ENCODE measurements at places on chromosomes 3 and 15. TPM values are rescaled to one million over a fixed set of nuclear protein-coding genes. Genes with fewer than 3 reads are reported as not detected.

Gene SLC12A1
- total RNA-seq: not detected

Gene LRRC31
- total RNA-seq: not detected

Gene ARIH2
- 182 TPM for total RNA-seq

Gene CLDN11
- total RNA-seq: not detected

Gene ZNF501
- total RNA-seq: 0.22 TPM

Gene FSTL1
- 0.03 TPM for total RNA-seq

DNA sequence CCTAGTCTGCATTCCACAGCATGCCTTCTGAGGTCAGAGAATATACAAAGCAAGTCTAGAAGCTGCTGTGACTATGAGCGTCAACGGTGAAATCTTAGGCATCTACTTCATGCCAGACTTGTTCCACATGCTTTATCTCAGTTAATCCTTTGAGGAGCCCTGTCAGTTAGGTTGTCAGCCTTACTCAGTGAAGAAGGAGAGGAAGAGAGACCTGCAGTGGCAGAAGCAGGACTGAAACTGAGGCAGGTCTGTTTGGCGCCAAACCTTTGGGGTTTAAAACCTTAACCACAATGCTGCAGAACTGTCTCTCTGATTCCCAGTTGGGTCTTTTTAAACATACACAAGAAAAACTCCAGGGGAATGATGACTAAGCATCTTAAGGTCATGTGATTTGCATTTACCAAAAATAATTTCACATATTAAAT, 139.0 kb upstream of the LIPC start:
- no peak for DNase-seq

DNA sequence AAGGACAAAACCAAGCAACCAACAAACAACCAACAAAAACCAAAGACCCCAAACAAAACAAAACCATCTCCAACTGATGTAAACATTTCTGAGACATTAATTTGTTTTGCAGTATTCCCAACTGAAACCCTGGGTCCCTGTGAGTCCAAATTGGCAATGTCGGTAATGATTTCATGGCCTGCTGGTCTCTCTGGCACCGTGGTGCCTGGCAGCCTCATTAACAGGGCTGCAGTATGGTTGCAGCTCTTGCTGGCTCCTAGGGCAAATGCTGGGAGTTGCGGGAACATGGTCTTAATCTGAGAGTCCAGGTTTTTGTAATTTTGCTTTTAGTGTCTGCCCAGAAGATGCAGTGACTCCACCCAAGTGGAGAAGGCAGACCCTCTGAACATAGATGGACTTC, 128.3 kb downstream of the SV2B start:
- no peak for DNase-seq

DNA sequence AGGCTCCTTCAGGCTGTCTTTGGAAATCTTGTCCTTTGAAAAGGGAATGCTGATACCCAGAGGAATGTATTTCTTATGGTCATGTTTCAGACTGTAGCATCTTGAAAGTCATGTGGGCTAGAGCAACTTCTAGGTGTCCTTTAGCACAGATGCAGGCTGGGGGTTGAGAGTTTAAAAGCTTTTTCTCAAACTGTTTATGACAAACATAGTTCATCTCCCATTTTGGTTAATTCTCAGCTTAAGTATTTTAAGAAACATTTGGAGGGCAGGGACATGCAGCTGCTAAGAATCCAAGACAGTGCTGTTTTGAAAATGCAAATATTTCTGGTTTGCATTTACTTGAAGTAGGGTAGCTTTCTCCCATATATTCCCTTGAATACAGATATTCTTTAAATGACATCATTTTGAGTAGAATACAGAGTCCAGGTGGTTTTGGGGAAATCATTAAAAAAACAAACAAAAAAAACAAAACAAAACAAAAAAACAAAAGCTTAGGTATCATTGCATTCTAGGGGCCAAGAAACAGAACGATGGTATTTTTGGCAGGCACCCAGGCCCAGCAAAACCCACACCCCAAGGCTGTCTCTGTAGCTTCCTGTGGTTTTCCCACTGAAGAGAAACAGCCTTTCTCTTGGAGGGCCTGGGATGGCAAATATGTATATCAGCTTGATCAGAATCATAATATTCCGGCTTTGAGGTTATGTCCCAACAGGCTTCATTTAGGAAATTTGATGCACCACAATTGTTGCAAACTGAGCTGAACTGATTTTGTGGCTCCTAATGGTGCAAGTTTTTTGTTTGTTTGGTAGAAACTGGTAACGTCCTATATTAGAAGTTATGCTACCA, 120.0 kb downstream of the ATG7 start:
- DNase-seq: no peak

- no peak for DNase-seq
These were observed 28.3 kb downstream of the IL12A start for GRCh38 chr3:160016972-160017371.

GRCh38 chr15:29821416-29822099, 710 bp downstream of the TJP1 start:
- DNase-seq: no peak

DNA sequence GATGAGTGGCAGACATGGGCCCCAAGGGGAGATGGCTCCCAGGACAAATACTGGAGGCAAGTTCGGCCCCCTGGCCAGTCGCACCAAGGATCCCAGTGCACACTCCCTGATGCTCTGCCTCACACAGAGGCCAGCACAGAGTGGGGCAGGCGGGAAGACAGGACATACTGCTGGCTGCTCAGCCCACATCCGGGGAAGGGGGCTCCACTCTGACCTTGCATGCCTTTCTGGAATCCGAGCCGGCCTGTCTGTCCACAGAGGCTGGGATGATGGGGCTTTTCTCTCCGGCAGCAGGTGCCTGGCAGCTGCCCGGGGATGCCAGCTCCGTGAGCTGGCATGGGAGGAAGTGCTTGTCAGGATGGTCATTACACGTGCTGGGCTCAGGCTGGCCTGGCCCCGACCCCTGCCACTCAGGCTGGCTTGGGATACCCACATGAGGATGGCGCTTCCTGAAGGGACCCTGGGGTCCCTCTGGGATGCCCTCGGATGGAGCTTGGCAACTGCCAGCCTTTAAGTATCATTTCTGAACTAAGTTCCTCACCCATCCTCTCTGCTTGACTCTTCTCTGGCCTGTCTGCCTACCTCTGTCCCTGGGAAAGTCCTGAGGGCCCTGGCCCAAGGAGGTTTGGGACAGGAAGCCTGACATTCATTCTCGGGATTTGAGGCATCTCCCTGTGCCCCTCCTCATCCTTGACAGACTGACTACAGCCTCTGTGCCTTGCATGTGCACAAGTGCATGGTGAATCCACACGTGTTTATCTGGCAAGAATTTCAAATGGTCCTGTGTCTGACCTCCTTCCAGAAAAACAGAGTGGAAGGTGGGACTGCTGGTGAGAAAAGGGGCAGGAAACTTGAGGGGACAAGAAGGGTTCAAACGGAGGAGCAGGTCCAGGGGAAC, 46.5 kb downstream of the EXOG start:
- no peak for DNase-seq

- DNase-seq: no peak
These were observed at the start of gene MAPKAPK3 for GRCh38 chr3:50617096-50617791. MAPKAPK3 (plus strand) TSS chr3:50617151; CDS start chr3:50617566, 415 bp downstream.

DNA sequence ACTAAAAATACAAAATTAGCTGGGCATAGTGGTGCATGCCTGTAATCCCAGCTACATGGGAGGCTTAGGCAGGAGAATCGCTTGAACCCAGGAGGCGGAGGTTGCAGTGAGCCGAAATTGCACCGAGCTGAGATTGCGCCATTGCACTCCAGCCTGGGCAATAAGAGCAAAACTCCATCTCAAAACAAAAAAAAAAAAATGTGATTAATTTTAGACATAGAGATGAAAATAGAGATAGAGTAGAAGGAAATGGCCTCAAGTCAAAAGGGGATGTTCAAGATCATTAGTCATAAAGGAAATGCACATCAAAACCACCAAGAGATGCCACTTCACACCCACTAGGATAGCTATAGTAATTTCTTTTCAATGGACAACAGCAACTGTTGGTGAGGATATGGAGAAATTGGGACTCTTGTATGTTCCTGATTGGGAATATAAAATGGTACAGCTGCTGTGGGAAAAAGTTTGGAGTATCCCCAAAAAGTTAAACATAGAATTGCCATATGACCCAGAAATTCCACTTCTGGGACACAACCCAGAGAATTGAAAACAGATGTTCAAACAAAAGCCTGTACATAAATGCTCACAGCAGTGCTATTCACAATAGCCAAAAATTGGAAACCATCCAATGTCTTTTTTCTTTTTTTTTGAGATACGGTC, 55.4 kb downstream of the ABHD2 start:
- DNase-seq: no peak

GRCh38 chr15:55696221-55696620, 46.7 kb downstream of the PRTG start:
- no peak for DNase-seq

DNA sequence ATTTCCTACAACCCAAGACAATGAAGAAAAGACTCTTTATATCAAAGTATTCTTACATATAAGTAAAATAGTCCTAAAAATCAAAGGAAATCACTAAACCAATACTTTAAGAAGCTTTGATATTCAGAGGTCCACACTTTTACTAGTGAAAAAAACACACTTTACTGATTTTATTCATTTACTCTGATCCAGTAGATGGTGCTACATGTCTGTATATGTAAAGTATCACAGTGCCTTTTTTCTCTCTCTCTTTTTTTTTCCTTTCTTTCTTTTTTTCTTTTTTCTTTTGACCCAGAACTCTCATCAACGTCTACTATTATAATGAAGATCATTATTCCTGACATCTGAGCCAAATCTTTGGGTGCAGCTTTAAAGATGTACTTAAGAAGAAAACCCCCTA, 10.8 kb upstream of the CCDC39 start:
- no peak for DNase-seq

- DNase-seq: no peak
These were observed 64.2 kb upstream of the GLCE start for GRCh38 chr15:69096196-69096595.

DNA sequence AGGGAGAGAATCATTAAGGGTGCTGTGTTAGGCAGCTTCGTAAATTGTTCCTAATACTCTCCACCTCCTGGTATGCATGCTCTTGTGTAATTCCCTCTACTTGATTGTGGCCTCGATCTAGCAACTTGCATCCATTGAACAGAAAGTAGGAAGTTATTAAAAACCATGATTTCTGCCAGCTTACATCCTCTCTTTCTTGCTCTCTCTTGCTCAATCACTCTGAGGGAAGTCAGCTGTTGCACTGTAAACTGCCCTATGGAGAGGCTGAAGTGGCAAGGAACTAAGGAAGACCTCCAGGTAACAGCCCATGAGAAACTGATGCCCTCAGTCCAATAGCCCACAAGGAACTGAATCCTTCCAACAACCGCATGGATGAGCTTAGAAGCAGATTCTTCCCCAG, 92.6 kb downstream of the ERC2 start:
- DNase-seq: no peak

DNA sequence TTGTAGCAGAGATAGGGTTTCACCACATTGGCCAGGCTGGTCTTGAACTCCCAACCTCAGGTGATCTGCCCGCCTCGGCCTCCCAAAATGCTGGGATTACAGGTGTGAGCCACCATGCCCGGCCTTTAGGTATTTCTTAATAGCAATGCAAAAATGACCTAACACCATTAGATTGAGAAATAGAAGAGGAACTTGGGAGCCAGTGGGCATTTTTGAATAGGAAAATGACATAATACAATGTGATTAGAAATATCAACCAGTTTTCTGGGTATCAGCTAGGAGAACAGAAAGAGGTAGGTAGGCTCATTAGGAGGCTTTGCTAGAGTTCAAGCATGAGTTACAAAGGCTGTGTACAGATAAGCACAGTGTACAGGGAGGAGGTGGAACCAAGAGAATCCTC, 101.8 kb upstream of the TBC1D5 start:
- DNase-seq: no peak

- DNase-seq: no peak
These were observed 11.0 kb downstream of the FAM43A start for GRCh38 chr3:194696702-194697101.

DNA sequence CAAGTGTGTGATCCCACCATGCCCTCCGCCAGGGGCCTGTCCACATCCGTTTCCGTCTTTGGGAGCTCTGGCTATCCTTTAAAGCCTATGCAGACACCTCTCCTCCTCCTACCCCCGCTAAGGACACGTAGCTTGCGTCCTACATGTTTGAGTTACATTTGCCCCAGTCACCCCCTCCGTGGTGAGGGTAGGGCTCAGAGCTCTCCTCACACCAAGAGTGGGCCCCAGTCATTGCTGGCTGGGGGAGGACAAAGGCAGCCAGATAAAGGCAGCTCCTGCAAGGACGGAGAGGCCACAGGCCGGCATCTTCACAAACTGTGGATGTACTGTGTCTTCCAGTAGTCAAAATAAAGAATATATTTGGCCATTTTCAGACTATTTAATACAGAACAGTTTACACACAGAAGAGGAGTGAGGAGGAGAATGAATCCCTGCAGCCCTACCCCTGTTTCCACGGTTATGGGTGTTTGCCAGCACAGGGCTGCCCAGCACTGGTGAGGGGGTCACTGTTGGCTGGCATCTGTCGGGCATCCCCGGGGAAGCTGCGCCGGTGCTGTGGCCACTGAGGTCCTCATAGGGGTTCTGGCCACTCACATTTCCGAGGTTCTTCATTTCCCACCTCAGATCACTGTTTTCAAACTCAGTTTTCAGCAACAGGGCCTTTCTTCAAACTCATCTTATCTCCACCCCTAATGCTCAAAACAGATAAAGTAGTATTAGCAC, 118.7 kb downstream of the CHRNA7 start:
- DNase-seq: no peak

- no peak for DNase-seq
These were observed 128.4 kb downstream of the ASB7 start for GRCh38 chr15:100730655-100731266.

- DNase-seq: no peak
These were observed 368.2 kb downstream of the OCA2 start for GRCh38 chr15:27730868-27731267.

DNA sequence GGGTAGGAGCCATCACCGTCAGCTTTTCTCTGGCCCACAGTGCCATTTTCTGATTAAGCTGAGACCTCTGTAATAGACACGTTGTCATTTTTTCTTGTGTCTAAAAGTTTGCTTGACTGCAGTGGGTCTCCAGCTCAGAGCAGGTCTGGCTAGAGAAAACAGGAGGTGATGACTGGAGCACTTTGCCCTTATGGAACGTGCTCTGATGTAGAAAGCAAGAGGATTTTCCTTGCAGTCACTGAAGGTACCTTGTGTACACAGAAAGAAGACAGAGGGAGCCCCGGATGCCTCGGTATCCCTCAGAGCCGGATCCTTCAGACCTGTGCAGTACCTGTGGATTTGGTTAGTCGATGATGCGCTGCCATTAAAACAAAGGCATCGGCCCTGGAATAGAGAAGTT, 76.2 kb downstream of the IGF1R start:
- no peak for DNase-seq
